Astrocyte of the cerebellum (primary cell): ENCODE measurements at places on chromosomes 1 and 21.

GRCh38 chr1:116971258-116971860, 30.2 kb upstream of the CD101 start:
- DNase-seq: no peak

- no peak for DNase-seq
Observed at GRCh38 chr1:117661027-117661426, 55.2 kb downstream of the TENT5C start.

DNA sequence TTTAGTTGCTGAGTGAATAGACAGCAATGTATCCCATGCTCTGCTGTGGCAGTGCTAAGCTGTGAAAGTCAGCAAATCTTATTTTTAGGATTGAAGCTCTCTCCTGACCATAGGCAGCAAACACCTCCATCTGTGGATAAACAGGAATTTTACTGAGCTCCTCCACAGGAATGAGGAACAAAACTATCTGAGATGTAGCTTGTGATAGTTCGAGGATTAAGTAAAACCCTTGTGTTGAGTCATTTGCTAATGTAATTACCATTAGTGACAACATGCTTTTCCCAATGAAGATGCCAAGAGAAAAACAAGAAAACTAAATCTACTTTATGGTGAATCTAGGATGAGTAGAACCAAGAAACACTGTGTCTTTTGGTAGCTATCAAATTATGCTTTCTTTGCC, 122.7 kb downstream of the CLEC20A start:
- DNase-seq: no peak

DNA sequence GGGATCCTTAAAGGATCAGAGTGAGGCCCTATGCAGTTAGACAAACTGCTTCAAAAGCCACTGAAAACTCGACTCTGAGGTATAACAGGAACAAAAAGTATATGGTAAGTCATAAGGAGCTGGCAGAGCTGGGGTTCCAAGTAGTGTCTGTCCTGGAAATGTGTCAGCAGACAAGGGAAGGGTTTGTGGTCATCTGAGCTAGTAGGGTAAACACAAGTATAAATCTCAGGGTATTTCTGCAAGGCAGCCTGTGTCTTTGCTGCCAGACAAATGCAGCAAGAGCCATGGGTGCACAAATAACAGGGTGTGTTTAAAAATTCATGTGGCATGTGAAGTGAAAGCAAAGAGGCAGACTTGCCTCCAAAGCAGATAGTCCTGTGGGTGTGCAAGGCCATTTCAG, 759.0 kb upstream of the ADAMTS5 start:
- DNase-seq: no peak

DNA sequence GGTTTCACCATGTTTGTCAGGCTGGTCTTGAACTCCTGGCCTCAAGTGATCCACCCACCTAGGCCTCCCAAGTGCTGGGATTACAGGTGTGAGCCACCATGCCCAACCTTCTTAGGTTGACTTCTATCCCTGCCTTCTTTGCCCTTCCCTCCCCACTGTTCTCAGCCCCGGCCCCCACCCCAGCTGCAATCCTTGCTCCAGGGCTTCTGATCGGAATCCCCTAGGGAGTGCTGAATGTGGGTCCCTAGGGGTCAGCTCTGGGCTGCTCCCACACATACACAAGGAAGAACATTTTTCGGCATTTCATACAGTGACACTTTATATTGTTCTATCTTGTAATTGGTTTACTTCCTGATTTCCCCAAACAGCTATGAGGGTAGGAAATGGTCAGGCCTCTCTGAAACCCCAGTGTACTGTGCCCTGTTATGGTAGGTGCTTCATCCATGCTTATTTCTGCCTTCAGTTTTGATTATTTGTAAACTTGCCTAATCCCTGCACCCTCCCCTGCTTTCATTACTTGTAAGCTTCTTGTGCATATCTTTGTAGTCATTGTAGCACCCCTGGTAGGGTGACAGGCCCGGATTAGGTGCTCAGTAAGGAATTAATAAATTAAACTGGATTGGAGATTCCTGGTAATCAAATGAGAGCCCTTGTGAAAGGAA, 5.8 kb upstream of the SRP9 start:
- no peak for DNase-seq

GRCh38 chr21:34520764-34521508, 8.9 kb upstream of the KCNE1 start:
- DNase-seq: no peak

GRCh38 chr1:231315887-231316286, 21.8 kb downstream of the EXOC8 start:
- DNase-seq: no peak

DNA sequence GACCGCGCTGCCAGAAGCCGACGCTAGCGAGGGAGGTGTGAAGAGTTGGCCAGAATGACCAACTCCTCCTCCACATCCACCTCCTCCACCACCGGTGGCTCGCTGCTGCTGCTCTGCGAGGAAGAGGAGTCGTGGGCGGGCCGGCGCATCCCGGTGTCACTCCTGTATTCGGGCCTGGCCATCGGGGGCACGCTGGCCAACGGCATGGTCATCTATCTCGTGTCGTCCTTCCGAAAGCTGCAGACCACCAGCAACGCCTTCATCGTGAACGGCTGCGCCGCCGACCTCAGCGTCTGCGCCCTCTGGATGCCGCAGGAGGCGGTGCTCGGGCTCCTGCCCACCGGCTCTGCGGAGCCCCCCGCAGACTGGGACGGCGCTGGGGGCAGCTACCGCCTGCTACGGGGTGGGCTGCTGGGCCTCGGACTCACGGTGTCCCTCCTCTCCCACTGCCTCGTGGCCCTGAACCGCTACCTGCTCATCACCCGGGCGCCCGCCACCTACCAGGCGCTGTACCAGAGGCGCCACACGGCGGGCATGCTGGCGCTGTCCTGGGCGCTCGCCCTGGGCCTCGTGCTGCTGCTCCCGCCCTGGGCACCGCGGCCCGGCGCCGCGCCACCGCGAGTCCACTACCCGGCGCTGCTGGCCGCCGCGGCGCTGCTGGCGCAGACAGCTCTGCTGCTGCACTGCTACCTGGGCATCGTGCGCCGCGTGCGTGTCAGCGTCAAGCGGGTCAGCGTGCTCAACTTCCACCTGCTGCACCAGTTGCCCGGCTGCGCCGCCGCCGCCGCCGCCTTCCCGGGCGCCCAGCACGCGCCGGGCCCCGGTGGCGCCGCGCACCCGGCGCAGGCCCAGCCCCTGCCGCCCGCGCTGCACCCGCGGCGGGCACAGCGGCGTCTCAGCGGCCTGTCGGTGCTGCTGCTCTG, 1.2 kb downstream of the GPR88 start:
- DNase-seq: no peak

- DNase-seq: no peak
Observed at GRCh38 chr1:177811429-177811828, 158.4 kb downstream of the SEC16B start.

DNA sequence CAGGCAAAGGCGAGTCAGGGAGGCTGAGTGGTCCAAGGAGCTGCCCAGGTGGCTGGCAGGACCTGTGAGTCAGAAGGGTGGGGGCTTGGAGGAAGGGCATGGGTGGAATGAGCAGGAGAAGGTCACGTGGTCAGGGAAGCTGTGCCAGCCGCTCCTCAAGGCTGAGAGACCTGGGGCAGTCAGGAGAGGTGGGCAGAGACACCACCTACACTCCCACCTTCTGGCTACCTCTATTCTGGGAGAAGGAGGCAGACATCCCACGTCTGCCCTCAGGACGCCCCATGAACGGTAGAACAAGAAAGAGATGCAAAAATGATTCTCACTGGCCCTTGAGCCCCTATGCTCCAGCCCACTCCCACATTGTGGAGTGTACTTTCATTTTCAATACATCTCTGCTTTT, 151.8 kb upstream of the RAB4A start:
- no peak for DNase-seq

DNA sequence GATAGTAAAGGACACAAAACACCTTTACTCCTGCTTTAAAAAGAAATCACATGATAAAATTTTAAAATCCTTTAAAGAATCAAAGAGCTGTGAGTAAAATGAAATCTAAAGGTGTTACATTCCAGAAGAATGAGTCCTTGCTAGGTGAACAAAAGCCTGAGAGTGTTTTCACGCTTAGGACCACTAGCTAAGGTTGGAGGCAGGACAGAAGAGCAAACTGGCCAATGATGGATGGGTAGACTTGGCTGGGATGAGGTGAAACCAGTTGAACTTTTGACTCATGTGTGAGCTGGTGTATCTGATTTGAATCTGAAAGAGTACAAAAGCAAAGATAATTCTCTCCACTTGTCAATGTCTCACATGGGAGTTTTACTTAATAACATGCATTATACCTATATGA, 35.1 kb downstream of the CATSPERE start:
- no peak for DNase-seq

DNA sequence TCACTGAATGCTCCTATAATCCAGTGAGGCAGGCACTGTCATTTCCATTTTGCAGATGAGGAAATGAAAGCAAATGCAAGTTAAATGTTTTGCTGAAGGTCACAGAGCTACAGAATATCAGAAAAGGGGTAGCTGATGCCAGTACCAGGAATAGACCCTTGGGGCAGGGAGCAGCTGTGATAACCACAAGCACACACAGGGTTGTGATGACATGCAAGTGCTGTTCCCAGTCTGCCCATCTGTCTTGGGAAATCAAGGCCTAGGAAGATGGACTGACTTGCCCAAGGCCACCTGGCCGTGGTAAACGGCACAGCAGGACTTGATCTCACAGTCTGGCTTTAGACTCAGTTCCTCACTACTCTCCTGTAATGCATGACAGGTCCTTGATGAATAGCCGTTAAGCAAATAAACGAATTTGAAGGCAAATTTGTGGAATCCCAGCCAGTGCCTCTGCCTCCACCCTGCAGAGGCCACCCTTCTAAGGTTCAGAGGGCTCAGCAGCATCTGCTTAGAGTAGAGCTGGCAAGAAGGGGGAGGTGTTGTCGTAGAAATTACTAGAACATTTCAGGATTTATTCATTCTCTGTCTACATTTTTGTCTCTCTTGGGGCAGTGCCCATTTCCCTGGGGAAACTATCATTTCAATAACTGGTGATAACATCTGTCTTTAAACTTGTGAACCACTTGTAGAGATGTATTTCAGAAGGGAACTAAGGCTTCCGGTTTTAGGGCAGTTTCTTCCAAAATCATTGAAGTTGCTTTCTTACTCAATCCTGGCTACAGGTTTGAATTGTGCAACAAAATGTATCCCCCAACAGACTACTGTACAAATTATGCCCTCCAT, 53.2 kb upstream of the MRPS6 start:
- no peak for DNase-seq

- no peak for DNase-seq
Observed at GRCh38 chr1:43866201-43866600, 67.4 kb upstream of the ARTN start.

- DNase-seq: no peak
Observed at GRCh38 chr1:96360036-96360795, 361.4 kb upstream of the PTBP2 start.

DNA sequence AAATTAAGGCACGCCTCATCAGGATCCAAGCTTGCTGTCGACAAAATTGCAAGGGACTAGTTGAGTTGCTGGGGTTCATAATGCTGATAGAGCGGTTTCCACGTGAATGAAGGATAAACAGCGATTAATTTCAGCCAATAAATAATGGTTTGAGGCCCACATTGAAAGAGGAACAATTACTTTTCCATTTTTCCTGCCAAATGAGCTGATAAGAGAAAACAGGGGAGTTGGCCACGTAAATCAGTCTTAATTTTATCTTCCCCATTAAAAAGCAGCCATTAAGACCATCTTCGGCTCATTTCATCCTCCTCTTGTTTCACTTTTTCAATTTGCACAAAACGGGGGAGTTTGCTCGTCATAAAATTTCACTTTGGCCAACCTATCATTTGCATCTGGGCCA, 235.5 kb upstream of the RRP15 start:
- DNase-seq: no peak

- no peak for DNase-seq
Observed at GRCh38 chr1:56715156-56715555, 70.0 kb downstream of the PRKAA2 start.

DNA sequence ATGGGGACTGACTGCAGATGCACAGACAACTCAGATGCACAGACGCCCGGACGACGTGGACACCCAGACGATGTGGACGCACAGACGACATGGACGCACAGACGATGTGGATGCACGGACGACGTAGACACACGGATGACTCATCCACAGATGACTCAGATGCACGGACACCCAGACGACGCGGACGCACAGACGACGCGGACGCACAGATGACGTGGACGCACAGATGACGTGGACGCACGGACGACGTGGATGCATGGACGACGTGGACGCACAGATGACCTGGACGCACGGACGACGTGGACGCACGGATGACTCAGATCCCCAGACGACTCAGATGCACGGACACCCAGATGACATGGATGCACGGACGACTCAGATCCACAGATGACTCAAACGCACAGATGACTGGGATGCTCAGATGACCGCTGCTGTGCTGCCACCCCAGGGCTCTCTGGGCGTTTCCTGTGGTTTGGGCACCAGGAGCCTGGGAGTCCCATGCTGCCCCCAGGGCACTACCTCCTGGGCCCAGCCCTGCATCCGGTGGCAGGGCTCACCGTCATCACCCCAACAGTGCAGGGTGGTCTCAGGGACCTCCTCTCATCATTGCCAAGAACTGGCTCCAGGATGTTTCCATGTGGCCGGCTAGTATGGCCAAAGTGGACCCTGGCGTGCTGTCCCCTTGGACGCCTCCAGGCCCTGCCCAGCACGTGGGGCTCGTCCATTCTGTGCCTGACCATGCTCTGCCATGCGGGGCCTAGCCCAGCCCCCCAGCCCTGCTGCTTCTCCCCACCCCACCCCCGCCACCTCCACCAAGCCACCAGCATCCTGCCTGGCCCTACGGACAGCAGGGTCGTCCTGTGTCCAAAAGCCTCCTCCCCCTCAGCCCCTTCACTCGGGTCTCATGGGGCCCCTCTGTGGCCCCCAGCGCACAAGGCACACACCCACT, 14.0 kb downstream of the FAAP20 start:
- no peak for DNase-seq
